Left kidney (tissue), 8 donors: ENCODE measurements at places on chromosomes 11 and 22.

DNA sequence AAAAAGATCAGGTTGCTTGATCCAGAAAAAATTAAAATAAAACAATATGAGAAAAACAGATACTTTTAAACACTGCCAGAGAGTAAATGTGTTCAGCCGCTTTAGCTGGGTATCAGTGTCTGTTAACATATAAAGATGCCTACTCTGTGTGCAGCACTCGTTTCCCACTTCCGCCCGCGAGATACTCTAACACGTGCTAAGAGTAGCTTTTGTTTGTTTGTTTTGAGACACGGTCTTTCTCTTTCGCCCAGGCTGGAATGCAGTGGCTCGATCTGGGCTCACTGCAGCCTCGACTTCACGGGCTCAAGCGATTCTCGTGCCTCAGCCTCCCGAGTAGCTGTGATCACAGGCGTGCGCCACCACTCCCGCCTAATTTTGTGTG lies 531 bp upstream of the MEN1 start:
- DNase-seq, result no peak

DNA sequence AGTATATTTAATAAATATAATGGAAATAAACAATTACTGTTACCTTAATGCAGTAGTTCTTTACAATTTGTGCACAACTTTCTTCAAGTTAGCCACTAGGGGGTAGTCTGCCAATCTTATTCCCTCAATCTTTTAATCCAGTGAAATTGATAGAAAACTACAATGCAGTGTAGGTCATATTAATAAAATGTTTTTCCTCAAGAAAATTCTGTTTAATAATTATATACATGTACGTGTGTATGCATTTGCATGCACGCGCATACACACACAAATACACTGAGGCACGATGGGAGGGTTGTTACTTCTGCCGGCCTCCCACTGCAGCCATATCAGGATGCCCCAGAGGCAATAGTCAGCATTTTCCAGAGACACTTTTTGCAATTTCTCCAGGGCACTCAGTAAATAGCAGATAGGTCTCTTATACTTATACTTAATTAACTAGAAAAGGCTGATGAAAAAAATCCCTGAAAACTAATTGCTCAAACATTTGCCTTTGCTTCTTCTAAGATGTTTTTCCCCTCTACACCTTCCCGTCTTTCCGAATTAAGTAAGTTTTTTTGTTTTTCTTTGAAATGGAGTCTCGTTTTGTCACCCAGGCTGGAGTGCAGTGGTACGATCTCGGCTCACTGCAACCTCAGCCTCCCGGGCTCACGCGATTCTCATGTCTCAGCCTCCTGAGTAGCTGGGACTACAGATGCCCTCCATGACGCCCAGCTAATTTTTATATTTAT lies 3.1 kb downstream of the GAB2 start:
- no peak for DNase-seq

DNA sequence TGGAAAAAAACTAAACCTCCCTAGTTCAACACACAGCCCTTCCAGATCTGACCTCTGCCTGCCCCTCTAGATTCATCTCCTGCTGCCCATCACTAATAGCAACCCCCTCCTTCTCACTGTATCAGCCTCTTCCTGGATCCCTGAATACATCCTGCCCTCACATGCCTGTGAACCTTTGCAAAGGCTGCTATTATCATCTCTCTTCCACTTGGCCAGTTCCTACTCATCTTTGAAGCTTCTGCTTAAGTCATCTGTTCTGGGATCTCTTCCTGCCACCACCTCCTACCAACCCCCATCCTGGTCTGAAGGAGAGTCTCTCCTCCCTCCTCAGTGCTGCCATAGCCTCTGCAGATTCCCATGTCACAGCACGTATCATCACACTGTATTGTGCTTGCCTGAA lies 38.0 kb upstream of the AMOTL1 start:
- no peak for DNase-seq

DNA sequence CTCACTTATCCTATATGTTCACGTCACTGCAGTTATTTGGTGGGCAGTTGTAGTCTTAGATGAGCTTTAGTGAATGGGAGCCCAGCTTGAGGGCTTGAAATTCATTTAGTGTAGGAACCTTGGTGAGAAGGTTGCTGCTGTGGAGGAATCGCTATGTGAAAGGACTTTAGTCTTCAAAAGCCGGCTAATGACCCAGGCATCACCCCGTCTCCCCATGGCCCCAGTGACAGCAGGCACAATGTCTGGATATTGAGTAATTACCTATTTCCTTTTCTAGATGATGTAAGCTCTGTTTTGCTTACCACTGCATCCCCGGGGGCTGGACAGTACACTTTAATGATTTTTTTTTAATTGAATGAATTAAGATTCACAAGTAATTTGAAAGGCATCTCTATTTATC lies 283.2 kb downstream of the ST3GAL4 start:
- DNase-seq, result no peak

GRCh38 chr22:45550891-45551290 lies 48.2 kb downstream of the FBLN1 start:
- DNase-seq, result no peak

DNA sequence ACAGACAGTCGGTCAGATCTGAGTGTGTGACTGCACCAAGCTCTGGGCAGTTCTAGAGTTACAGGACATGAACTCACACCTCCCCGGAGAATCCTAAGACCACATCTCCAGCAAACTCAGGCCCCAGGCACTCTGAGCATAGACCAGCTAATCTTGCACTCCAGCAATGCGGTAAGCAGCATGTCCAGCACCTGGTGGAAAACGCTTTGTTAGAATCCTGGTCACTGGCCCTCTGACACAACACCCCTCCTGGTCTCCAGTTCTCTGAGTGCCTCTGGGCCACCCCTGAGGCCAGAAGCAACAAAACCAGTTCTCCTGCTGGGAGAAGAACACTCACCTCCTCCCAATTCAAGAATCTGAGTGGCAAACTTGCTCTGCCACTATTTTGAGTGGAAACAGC lies 82.7 kb upstream of the TMEM45B start:
- no peak for DNase-seq

- DNase-seq, result no peak
These were observed 118.8 kb upstream of the KIRREL3 start for GRCh38 chr11:127119356-127119755.

DNA sequence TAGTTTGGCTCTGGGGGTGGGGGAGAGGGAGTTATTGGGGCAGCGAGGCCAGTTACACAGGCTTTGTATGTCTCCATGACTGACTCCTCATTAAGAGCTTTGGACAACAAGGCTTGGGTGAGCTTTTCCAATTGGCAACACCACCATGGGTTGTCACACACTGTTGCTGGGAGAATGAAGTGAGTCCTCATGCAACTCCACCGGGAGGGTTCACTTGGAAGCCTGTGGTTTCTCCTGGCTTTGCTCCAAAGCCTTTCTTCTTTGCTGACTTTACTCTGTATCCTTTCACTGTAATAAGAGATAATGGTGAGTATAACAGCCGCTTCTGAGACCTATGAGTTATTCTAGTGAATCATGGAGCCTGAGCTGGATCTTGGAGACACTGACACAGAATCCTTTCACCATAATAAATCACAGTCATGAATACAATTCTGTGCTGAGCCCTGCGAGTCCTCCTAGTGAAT lies 24.9 kb downstream of the EIF3F start:
- DNase-seq, result no peak

DNA sequence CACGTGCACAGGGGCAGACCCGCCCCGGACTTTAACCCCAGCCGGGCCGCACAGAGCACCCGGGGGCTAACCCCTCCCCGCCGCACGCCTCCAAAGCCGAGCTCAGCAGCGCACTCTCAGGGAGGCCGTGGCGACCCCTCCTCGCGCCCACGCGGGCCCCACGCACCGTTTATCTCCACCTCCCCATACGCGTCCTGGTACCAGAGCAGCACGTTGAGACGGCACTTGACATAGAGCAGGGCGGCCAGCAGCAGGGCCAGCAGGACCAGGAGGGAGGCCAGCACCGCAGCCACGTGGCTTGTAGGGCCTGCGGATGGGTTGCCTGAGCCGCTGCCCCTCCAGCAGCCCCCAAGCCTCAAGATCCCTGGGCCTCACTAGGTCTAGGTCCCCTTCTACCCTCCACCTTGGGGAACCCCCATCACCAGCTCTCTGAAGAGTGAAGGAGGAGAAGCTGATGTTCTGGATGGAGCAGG lies 7.1 kb downstream of the SIGIRR start:
- no peak for DNase-seq

- peak; percentile 80 for DNase-seq
These were observed 2.5 kb upstream of the BEST1 start for GRCh38 chr11:61947486-61948210.

GRCh38 chr11:19398772-19399527 lies 158.2 kb upstream of the E2F8 start:
- no peak for DNase-seq

GRCh38 chr11:110755941-110756340 lies 43.7 kb upstream of the ARHGAP20 start:
- no peak for DNase-seq

- no peak for DNase-seq
These were observed 1.1 kb upstream of the SAA1 start for GRCh38 chr11:18264677-18265555.

DNA sequence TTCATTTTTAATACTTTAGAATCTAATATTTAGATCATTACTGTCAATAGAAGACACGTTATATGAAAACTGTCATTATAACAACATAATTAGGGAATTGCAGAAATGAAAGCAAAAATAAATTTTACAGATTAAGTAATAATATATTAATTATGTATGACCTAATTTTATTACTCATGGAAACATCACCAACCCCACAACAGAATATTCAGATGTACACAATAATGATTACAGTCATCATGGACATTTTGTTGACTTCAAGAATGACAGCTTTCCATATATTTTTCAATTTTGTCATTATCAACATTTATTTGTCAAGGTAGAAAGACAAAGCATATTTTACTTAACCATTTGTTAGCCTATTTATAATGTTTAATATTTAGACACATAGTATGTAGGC lies 119.9 kb downstream of the MAML2 start:
- no peak for DNase-seq

DNA sequence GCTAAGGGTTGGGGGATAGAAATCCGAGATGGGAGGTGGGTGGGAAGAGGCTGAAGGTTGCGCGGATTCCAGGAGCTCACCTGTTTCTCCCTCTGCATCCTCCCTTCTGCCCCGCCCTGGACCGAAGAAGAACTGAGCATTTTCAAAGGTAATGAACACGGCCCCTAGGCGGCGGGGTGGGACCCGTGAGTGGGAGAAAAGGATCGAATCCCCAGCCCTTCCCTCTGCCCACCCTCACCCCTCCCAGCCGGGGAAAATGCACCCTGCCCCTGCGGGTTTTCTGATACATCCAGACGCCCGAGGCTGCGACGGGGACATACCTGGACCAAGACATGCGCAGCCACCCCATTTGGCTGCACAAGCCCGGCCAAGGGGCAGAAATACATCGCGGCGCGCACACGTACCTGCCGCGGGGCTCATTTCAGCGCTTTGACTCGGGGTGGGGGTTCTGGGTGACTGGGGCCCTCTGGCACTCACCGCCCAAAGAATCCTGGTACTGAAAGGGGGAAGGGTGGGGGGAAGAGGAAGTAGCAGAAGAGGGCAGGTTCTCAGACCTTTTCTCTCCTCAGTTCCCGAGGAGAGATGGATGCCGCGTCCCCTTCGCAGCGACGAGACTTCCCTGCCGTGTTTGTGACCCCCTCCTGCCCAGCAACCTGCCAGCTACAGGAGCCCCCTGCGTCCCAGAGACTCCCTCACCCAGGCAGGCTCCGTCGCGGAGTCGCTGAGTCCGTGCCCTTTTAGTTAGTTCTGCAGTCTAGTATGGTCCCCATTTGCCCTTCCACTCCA lies 6.0 kb downstream of the VSIG2 start:
- no peak for DNase-seq

DNA sequence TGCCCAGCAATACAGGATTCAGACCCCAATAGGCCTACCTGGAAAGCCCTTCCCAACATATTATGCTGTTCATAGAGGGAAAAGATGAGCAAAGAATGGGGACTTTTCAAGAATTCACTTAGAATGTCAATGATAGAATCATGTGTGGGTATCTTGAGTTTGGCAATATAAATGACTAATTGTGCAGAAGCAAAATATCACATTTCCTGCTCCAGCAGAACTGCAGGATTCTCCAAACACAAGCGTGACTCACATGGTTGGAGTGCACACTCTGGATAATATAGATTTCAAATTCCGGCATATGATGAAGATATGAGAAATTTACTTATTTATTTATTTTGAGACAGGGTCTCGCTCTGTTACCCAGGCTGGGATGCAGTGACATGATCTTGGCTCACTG lies 12.5 kb upstream of the APOL5 start:
- DNase-seq, result no peak

GRCh38 chr11:134530636-134531326 lies 118.7 kb upstream of the B3GAT1 start:
- no peak for DNase-seq

DNA sequence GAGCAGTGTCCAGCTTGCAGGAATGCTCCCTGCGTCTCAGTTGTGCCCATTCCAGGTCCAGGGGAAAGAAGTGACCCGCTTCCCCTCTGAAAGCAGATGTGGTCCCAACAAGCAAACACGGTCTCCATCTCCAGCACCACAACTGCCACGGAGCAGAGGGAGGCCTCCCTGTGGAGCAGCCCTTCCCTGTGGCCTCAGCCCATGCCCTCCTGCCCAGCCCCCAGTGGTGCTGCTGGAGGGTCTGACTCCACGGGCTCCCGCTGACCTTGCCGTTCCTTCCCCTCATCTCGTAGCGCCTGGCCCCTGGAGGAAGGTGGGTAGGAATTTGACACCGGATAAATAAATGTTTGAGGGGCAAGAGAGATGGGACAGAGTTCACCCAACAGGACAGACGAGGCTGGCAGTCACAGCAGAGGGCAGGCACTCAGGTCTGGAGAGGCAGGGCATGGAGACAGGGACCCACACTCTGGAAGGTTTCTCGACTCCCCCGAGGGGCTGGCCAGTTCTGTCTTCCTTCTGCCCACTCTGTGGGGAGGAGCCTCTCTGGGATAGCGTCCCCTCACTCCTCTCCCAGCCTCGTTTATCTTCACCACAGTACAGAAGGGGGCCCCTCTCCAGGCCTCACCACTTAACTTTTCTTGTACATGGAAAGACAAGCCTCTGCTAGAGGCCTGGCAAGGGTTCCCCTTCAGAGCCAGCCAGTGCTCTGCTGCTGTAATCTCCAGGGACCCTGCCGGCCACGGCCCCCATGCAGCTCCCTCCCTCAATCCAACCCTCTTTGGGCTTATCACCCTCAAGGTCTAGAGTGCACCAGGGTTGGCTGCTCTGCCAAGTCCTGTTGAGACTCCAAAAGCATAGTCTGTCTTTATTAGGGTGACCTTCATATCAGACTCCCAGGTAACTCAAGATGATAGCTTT lies 7.5 kb upstream of the ST3GAL4 start:
- no peak for DNase-seq

- DNase-seq, result no peak
These were observed 101.2 kb upstream of the HSD17B12 start for GRCh38 chr11:43579171-43579918.

- no peak for DNase-seq
These were observed 30.9 kb upstream of the CARS1 start for GRCh38 chr11:3087821-3088800.
